Stimulated activated CD8-positive, alpha-beta memory T cell treated with anti-CD3 and anti-CD28 coated beads, Interleukin-2, amount 100 ng/mL, for 1 hour (primary cell): ENCODE measurements at places on chromosomes 2 and 18.

DNA sequence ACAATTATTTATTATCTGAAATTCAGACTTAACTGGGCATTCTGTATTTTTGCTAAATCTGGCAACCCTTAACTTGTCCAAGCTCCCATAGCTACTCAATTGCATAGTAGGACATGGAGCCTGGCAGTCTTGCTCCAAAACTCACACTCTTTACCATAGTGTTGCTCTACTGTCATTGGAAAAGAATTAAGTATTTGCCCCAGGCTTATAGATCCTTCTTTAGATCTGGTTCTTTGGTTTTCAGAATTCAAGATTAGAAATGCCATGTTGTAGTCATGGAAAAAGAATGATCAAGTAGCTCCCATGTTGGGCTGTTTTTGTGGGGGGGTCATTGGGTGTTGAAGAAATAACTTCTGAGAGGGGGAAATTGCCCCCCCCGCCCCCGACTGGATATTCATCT lies 240.9 kb downstream of the WDPCP start:
- no peak for DNase-seq

DNA sequence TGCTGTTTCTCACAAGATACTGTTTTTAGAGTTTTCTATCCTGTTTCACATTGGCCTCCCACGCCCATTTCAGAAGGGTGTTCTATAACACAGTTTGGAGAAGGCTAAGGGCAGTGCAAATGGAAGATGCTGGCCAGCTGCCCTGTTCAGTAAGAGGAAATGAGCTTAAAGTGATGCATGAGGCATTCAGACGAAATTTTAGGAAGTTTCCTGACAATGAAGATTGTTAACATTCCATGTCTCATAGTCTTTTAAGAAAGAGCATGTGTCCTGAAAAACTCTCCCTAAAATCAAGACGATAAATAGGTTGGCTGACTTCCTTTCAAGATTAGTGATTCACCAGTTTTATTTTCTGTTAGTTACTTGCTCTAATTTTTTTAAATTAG lies 484.2 kb upstream of the NRP2 start:
- DNase-seq, result no peak

GRCh38 chr2:73931531-73932500 lies 5.1 kb downstream of the DGUOK start:
- no peak for DNase-seq

- no peak for DNase-seq
These were observed 130.7 kb downstream of the WDSUB1 start for GRCh38 chr2:159155791-159156190.

GRCh38 chr2:217049422-217049821 lies 189.6 kb upstream of the TNP1 start:
- no peak for DNase-seq

DNA sequence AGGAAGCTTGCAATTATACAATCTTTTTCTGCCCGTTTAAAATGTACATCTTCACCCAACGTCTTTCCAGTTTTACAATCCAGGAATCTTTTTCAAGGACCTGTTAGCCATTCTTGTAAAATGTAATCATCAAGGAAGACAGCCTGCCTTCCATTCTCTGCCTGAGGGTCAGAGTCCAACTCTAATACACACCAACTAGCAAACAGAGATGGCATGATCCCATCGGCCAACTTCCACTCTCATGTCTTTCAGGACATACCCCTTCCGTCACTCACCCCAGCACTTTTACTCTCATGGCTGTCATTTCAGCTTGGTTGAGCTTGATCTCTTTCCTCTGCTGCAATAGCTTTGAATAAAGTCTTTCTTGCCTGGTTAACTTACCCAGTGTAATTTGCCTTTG lies 172.5 kb upstream of the NETO1 start:
- DNase-seq, result no peak

DNA sequence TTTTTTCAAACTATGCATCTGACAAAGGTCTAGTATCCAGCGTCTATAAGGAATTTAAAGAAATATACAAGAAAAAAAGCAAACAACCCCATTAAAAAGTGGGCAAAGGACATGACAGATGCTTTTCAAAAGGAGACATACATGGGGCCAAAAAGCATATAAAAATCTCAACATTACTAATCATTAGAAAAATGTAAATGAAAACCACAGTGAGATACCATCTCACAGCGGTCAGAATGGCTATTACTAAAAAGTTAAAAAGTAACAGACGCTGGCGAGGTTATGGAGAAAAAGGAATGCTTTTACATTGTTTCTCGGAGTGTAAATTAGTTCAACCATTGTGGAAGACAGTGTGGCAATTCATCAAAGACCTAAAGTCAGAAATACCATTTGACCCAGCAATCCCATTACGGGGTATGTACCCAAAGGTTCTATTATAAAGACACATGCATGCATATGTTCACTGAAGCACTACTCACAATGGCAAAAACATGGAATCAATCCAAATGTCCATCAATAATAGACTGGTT lies 643.1 kb upstream of the LRRTM1 start:
- DNase-seq, result no peak

DNA sequence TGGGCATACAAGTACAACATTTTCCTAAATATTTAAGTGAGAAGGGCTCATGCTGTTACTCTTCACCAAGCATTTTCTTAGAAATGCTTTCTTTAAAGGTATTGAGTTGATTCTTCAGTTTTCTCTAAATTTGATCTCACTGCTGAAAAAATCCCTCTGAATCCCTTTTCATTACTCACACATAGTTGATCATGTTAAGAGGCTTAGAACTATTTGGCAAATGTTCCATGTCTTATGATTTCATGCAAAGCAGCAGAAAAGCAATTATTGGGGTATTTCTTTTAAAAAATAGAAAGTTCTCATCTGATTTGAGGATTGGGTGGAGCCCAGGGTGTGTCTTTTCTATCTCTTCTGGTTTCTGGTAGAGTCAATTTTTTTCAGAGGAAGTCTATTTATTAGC lies 1079.8 kb upstream of the ZEB2 start:
- DNase-seq, result no peak

- DNase-seq, result no peak
These were observed 69.4 kb downstream of the TXNL1 start for GRCh38 chr18:56568986-56569385.

DNA sequence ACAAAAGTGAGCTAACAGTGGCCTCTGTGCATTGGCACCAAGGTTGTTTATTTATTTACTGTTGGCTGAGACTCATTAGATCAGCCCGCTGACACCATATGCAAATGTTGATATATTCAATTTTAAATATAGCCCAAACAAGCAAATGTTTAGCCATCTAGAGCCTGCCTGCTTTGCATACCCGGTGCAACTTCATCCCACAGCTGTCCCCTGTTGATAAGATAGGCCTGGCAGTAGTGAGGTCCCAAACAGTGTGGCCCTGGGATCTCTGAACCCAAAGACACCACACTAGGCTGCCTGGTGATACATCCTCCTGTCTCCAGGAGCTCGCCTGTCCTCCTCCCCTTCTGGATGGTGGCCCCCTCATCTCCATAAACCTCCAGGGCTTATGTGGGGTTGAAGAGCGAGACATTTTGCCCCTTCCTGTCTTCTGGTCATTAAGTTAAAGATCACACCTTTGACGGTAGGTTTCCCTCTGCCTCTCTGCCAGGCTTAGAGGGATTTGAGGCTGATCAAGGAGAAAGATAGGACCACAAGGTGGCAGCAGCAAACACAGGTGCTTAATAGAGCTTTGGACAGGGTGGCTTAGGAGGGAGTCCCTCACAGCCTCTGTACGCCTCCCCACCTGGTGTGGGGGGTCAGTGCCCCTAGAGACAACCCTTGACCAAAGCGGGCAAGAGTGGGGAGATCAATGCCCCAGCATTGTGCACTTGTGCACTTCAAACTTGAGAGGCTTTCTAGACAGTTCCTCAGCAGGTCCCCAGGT lies 23.7 kb upstream of the MYO5B start:
- DNase-seq, result peak; percentile 9

- DNase-seq, result no peak
These were observed 1807.0 kb downstream of the SUCLG1 start for GRCh38 chr2:82652117-82652516.

- DNase-seq, result no peak
These were observed 16.8 kb downstream of the GPD2 start for GRCh38 chr2:156452971-156453370.

- no peak for DNase-seq
These were observed 53.7 kb upstream of the GRB14 start for GRCh38 chr2:164675027-164675426.

DNA sequence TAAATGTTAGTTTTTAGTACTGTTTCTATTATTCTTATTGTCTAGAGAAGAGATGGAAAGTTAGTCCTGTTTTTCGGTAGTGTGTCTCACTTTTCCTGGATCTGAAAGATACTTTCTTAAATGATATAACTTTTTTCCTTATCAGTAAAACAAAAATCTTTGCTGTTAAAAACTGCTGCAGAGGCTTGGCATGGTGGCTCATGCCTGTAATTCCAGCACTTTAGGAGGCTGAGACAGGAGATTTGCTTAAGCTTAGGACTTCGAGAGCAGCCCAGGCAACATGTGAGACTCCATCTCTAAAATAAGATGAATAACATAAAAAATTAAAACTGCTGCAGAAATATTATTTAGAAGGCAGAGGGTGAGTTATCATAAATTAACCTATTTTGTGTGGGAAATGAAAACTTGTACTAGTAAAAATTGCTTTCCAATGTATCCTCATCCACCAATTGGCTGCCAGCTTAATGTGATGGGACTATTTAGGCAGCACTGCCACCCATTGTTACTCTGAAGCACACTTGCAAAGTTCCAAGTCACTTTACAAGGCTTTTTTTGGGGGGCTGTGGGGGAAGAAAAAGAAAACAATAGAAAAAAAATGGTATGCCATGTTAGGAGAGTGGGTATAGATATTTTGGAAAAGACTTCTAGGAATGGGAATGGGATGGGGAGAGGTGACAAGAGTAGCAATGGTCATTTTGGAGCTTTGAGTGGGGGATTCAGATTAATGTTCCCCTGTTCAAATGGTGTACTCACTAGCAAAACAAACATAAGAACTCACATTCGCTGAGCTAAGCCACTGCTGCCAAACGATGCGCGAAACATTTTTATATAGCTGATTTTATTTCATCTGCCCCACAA lies 62.7 kb downstream of the MEIS1 start:
- DNase-seq, result no peak

DNA sequence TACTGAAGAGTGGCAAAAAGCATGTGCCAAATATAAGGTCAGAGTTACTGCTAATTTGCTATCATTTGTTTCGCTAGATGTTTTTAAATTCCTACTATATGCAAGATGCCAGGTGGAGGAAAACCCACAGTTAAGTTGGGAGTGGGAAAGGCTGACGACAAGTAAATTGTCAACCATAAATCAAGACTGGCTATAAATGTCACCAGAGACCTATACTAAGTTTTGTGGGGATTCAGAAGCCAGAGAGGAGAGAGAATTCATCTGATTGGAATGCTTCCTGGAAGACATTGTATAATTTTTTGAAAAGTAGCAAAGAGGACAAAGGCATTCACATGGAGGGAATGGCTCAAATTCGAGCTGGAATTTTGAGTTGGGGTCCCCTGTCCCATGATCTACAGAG lies 64.3 kb downstream of the CFAP221 start:
- DNase-seq, result no peak

GRCh38 chr18:62614494-62614893 lies 91.7 kb downstream of the ZCCHC2 start:
- no peak for DNase-seq

DNA sequence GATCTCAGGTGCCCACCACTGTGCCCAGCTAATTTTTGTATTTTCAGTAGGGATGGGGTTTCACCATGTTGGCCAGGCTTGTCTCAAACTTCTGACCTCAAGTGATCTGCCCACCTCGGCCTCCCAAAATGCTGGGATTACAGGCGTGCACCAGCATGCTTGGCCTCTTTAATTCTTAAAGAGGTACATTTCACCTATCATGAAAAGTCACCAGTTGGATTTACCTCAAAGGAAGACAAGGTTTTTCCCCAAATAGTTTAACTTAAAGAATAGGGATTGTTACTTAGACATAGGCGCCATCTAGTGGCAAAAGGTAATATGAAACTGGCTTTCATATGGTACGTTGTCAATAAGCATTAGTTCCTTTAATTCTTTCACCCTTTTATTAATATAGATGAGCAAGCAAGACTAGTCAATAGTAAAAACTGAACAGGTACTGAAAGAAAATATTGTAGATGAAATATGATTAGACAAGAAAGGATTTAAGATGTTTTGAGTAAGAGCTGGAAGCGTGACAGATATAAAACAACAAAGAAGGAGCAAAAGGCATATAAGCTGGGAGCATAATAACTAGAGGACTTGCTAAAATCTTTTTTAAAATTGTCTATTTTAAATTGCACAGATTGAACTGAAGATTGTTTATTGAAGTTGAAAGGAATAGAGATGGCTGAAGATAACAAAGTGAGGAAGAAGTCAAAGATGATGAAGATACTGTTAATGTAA lies 35.0 kb upstream of the PSMD14 start:
- DNase-seq, result no peak

DNA sequence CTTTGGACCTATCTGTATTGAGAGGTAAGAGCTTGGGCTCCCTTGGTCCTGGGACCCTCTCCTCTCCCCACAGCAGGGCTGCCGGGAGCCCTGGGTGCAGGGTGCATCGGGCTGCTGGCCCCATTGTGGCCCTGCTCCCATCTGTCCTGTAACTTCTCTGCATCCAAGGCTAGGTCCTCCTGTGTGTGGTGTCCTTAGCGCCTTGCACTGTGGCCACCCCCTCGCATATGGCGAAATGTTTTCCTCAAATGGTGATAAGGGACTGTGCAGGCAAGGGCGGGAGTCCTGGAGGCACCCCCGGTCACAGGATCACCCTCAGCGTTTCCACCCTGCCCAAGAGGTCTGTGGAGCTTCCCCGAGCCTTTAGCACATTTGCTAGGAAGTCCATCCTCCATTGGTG lies 208.2 kb downstream of the SH3RF3 start:
- no peak for DNase-seq

DNA sequence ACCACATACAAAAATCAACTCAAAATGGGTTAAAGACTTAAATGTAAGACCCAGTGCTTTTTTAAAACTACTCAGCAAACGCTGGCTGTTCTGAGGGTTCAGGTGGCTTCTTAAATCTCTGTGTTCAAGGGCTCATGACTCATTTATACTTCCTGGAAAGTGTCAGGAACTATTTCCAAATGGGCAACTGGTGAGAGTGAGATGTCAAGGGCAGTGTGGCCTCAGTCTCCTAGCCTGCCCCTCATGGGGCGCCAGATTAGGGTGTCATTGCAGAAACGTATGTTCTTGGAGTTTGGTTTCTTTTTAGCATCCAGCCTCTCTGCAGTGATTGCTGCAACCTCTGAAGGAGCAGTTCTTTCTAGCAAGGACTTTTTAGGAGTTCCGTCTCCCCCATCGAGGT lies 485.4 kb downstream of the TNS1 start:
- DNase-seq, result no peak

- DNase-seq, result no peak
These were observed 22.7 kb upstream of the LINC00305 start for GRCh38 chr18:64171576-64171975.

DNA sequence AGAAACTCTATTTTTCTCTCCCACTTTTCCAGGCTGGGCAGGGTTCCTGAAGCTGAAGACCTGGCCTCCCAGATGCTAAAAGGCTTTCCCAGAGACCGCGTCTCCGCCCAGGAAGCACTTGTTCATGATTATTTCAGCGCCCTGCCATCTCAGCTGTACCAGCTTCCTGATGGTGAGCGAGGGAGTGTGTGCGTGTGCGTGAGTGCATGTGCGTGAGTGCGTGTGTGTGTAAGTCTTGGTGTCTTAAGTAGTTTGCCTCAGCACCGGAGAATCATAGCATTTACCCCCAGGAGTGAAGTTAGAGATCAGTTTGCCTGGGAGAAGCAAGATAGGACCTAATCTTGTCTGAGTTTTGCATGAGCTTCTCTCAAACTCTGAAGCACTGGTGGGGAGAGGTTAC lies 73.7 kb downstream of the CDK15 start:
- DNase-seq, result no peak
